Gastroesophageal sphincter (tissue), 4 donors: ENCODE measurements at places on chromosomes 1 and 21. TPM values are rescaled to one million over a fixed set of nuclear protein-coding genes. Genes with fewer than 3 reads are reported as not detected.

Gene CLCA2
- not detected for total RNA-seq

Gene PPIAL4G
- total RNA-seq: not detected

Gene ZBTB7B
- 45.5 TPM for total RNA-seq

Gene CHI3L1
- total RNA-seq: 5.4 TPM

Gene TNFRSF18
- 2.2 TPM for total RNA-seq
